ENCODE measurements at places on chromosomes 7 and 10.
A peak's percentile ranks its signal among the peaks of the same experiment; 100 is the strongest.

GRCh38 chr7:128387216-128388144, 22.3 kb downstream of the IMPDH1 start:
- peak; percentile 56 for DNase-seq

- peak; percentile 76 for DNase-seq
Observed at GRCh38 chr10:11611248-11612020, at the start of gene USP6NL. USP6NL (minus strand) TSS chr10:11611650; CDS start chr10:11597634, 14,016 bp downstream.

DNA sequence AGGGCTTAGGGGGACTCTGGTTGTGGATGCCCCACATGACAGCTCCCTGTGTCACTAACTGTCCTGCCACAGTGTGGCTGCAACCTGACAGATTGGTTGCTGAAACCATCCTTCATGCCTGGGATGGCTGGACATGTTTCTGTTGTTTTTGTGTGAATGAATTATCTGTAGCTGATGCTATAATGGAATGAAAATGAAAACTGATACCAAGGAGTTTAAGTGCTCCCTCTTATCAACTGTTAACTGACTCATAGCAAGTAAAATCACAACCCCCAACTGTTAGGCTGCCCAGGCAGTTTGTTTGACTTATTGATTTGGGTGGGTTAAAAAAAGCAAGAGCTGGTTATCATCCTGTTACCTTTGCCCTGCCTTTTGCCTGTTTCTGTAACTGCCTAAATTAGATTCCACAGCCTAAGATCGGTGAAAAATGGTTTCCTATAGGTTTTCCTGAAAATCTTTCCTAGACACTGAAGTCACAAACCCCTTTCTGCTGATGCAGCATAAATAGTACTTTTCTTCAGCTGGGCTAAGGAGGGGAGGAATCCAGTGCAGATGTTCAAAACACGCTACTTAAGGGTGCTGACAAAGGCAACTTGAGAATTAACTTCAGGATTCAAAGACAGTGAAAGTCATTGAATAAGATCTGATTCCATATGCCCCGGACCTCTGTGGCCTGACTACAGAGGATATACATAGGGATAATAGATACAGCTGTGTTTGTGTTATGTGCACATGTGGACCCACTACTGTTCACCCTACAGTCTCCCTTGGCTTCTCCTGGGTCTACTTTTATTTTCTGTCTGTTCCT, 5.7 kb downstream of the FRAT2 start:
- no peak for DNase-seq

DNA sequence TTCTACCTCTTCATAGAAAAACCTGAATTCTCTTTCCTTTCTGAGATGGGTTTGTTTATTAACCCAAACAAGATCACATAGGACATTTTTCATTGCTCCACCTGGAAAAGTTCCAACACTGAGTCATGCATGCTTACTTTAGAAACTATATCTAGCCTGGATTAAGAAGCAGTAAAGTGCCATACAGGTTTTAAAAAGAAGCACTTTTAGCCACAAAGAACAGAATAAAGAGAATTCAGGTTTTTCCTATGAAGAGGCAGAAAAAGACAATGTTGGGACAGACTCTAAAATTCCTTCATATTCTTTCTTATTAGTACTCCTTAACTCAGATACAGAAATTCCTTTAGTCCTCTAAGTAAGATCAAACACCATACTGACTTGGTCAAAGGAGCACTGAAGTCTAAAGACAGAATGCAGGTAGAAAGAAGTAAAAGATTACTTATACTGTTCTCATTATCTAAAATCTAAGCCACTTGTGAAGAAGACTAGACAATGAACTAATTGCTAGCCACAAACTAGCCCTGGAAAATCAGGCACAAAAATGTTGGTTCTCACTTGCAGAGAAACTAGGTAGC, 241.3 kb downstream of the ANK3 start:
- peak; percentile 75 for DNase-seq

DNA sequence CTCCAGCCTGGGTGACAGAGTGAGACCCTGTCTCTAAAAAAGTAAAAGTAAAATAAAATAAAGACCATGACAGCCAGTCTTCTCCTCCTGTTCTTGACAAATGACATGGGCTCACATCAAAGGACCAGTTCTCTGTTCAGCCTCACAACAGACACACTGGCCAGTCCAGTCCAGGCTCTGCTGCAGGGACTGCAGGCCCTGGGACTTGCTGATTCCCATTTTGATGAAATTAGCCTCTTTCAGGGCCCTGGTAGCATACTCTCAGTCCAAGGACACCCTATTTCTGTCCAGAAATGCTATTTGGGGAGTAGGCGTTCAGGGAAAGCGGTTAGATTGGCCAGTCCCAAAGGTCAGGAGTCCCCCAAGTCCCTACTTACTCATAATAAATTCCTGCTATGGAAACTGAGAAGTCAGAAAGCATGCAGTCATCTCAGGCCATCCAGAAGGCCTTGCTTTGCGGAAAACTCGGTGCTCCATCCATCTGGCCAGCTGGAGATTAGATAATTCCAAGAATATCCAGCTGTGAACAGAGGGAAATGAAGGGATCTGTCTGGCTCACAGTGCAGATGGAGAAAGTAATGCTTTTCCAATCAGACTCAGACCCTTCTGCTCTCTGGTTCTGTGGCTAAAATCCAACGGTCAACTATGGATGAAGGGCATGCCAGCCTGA, 74.4 kb downstream of the RAB11FIP2 start:
- DNase-seq, result no peak

DNA sequence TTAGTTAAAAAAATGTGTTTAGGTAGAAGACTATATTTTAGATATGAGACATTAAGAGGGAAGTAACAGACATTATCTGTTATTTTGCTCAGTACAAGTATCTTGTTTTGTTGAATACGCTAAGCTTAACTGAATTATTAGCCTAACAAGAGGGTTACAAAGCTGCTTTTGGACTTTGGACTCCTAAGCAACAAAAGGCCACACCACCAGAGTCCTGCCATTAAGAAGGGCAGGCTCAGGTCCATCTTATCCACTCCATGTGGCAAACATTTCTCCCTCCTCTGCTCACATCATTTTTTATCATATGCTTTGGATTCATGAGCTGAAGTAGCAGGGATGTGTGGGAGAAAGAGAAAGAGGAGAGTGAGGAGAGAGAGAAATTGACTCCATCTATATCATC, 33.5 kb downstream of the OSBPL3 start:
- no peak for DNase-seq

- no peak for DNase-seq
Observed at GRCh38 chr10:22673785-22674572, 40.4 kb downstream of the PIP4K2A start.

GRCh38 chr7:41085244-41085643, 617.6 kb downstream of the INHBA start:
- peak; percentile 67 for DNase-seq

- no peak for DNase-seq
Observed at GRCh38 chr7:7979558-7979957, 11.0 kb downstream of the GLCCI1 start.

DNA sequence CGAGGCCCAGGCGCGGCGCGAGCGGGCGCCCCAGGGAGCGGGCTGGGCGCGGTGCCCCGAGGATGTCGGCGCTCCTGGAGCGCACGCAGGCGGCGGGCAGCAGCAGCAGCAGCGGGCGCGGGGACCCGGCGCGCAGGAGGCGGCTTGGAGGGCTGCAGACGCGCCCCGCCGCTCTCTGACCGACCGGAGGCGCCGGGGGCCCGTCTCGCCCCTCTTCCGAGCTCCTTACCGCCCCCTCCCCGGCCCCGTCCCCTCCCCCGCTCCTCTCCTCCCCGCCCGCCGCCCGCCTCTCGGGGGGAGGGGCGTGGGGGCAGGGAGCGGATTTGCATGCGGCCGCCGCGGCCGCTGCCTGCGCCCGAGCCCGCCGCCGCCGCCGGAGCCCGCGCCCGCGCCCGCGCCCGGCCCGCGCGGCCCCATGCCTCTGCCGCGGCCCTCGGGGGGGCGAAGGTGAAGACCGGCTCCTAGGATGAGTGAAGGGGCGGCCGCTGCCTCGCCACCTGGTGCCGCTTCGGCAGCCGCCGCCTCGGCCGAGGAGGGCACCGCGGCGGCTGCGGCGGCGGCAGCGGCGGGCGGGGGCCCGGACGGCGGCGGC, at the start of gene NRG3:
NRG3 (plus strand) TSS at position 320 of the 592 bp plus-strand sequence.
- DNase-seq, result no peak

- no peak for DNase-seq
Observed at GRCh38 chr7:129779602-129780256, 168.2 kb downstream of the NRF1 start.

DNA sequence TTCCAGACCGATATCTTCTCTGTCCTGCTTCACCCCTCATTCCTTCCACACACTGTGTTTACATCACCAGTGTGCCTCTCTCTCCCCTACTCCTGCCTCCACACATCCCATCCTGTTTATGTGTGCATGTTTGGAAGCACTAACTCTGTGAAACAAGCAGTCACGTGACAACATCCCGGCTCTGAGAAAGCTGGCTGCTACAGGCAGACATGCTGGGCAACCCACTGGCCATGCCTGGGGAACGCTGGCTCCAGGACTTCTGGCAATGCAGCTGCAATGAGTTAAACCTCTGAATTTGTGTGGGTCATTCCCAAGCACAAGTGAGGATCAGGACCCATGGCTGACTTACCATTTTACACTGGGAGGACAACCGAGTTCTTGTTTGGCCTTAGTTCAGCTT, 74.0 kb downstream of the WNT2 start:
- DNase-seq, result peak; percentile 43

DNA sequence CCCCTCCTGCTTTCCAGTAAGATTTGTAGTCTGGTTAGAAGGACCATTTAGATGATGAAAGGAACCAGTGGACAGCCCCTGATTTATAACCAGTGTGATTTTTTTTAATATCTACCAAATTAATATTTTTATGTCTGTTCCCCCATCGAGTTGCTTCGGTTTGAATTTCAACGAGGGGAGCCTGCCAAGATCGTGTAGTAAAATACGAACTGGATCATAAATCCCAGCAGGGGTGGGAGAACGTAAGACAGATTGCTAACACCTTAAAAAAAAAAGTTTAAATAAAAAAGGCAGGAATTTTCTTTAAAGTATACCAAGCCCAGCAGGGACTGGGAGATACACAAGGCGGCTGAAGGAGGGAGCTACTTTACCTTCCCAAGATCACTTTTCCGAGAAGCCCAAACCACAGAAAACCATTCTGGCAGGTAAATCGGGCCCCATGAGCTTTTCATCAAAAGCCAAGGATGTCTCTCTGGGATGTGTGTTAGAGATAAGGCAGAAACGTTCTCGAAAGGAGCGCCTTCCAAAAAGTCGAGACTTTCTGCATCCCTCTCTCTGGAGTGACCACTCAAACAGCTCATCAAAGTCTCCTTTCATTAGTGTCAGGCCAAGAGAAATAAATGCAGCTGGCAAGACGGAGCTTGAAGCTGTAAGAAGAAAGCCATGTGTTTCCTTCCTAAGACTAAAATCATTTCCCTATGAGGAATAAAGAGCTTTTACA, 270.5 kb upstream of the NFE2L3 start:
- no peak for DNase-seq

DNA sequence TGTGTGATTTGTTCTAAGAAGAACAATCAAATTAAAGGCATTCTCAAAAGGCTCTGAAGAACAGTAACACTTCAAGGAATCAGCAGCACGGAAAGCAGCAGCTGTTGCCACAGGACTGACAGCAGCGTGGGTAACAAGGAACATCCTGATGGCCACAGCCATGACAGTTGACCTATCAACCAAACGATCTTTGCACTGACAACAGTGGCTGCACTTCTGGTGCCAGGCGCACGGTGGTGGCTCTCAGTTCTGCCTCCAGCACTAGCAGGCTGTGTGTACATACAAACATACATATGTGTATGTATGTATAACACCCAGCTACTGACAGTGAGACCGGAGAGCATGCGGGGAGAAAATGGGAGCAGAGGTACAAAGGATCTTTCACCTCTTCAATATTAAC, 114.1 kb downstream of the ZFAND4 start:
- DNase-seq, result no peak

DNA sequence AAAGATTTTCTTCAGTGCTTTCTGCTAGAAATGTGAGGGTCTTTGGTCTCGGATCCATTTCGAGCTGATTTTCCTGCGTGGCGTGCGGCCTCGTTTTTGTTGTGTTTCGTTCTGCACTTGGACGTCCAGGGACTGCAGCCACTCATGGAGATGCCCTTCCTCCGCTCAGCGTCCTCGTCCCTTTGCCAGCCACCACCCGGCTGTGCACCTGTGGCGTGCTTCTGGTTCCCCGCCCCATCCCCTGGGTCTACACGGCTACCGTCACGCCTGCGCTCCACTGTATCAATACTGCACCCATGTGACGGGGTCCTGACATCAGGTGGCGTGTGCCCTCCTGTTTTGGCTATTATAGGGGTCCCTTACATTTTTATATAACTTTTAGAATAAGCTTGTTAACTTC, 42.7 kb upstream of the NKX6-2 start:
- DNase-seq, result no peak

DNA sequence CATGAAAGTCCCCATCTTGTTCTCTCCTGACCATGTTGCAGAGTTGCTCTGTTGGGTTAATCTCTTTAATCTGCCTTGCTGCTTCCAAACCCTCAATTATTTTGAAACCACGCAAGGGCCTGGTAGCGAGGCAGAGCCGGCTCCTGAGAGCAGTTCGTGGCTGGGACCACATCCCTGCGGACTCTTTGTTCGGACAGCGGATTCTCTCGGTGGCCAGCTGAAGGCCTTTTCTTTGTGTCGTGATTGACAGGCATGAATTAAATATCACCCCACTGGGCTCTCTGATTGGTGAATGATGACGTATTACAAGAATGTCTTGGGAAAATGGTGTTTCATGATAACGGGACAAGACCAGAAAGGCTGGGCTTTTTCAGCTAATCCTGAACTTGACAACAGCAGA, 66.9 kb upstream of the ARHGAP21 start:
- DNase-seq, result no peak

DNA sequence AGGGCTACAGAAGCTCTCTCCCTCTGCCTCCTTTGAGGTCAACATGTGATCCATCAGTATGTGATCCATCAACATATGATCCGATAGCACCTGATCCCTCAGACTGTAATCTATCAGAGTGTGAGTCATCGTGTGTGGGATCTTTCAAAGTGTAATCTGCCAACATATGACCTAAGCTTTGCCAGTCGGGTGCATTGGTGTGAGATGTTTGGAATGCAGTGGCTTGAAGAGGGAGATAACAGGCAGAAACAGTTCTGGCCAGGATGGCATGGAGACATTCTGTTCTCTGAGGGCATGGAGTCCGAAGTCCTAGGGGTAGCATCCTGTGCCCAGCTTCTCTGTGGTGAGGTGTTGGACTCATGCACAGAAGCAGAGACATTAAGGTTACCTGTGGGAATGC, 217.7 kb upstream of the ETV1 start:
- no peak for DNase-seq

- DNase-seq, result no peak
Observed at GRCh38 chr10:24128066-24128730, 80.7 kb upstream of the KIAA1217 start.

DNA sequence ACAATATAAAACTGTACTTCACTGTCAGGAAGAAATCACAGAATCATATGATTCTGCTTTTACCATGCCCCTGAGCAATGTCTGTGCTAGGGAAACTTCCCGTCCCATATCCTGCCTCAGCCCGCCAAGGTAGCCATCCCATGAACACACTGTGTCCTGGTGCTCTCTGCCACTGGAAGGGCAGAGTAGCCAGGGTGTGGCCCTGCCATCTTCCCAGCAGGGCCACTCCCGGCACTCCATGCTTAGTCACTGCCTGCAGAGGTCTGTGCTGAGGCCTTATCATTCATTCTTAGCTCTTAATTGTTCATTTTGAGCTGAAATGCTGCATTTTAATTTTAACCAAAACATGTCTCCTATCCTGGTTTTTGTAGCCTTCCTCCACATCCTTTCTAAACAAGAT, 31.8 kb downstream of the AP3M1 start:
- DNase-seq, result no peak
